Endodermal cell (in vitro differentiated cells): ENCODE measurements at places on chromosomes 6 and 20. TPM values are rescaled to one million over a fixed set of nuclear protein-coding genes. Genes with fewer than 3 reads are reported as not detected.

- H3K27ac ChIP-seq, result no peak overlapping the region
- H3K27me3 ChIP-seq, result peaks cover 38% of the 10 kb centered on the region
- H3K4me3 ChIP-seq, result no peak overlapping the region
- DNase-seq, result no peak
These were observed 168.9 kb downstream of the PHF3 start for GRCh38 chr6:63804381-63804956.

DNA sequence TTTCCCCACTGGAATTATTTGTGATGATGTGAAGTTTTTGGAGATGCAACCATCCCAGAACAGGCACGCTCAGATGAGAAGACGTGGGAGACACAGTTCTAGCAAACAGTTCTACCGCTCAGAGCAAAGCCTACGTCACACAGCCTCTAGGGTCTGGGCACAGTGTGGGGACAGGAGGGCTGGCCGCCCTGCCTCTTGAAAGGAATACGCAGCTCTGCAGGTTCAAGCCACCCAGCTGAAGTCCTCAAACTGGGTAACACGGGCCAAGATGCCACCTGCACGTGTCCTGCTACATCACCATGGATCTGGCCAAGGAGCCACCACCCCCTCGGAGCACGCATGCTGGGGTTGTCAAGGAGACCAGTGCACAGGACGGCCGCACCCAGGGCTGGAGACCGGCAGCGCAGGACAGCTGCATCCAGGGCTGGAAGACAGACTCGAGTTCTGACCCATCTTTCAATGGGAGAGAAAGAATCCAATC lies 75.0 kb downstream of the NOL4L start:
- H3K36me3 ChIP-seq, result no peaks in the 10 kb centered on the region
- H3K4me3 ChIP-seq, result no peak overlapping the region
- no peak overlapping the region for H3K27ac ChIP-seq
- DNase-seq, result peak; percentile 42
- H3K4me1 ChIP-seq, result peaks cover 6% of the 10 kb centered on the region

DNA sequence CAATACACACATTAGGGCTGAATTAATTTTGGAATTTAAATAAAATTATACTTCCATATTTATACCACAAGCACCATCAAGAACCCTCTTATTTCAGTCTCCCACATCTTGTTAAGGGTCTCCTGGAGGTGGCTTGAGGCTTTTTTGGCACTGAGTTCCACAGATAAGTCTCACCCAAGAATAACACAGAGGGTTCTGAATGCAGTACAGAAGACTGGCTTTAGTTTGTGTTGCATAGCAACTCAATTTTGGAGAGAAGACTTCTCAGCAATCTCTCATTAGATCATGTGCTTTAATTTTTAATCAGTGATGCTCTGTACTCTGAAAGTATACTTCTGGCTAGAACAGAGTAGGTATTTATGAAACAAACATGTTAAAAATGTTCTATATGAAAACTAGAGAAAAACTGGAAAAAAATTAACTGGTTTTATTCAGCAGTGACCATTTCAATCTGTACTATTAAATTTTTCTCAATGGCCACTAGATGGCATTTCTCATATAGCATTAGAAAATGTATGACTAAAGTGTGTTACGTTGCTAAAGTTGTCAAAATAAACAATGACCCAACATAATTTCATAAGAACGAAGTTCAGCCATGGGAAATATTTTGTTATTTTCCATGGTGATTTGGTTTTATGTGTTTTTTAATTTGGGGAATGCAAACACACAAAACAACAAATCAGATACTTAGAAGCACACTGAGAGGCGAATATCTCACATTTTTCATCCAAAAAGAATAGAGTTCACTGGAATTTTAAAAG lies 32.7 kb upstream of the MAP7 start:
- no peak overlapping the region for H3K27ac ChIP-seq
- H3K4me3 ChIP-seq, result no peak overlapping the region
- H3K27me3 ChIP-seq, result no peaks in the 10 kb centered on the region

GRCh38 chr20:61926796-61927192 lies 138.9 kb downstream of the TAF4 start:
- DNase-seq, result no peak
- no peak overlapping the region for H3K4me3 ChIP-seq
- H3K4me1 ChIP-seq, result no peaks in the 10 kb centered on the region
- H3K27me3 ChIP-seq, result no peaks in the 10 kb centered on the region
- H3K27ac ChIP-seq, result no peak overlapping the region
- no peaks in the 10 kb centered on the region for H3K36me3 ChIP-seq

- H3K4me3 ChIP-seq, result no peak overlapping the region
- no peak overlapping the region for H3K27ac ChIP-seq
- H3K4me1 ChIP-seq, result no peaks in the 10 kb centered on the region
- H3K27me3 ChIP-seq, result peaks cover 7% of the 10 kb centered on the region
- no peaks in the 10 kb centered on the region for H3K36me3 ChIP-seq
- DNase-seq, result no peak
These were observed 3.7 kb upstream of the RNASET2 start for GRCh38 chr6:166959911-166960608.

DNA sequence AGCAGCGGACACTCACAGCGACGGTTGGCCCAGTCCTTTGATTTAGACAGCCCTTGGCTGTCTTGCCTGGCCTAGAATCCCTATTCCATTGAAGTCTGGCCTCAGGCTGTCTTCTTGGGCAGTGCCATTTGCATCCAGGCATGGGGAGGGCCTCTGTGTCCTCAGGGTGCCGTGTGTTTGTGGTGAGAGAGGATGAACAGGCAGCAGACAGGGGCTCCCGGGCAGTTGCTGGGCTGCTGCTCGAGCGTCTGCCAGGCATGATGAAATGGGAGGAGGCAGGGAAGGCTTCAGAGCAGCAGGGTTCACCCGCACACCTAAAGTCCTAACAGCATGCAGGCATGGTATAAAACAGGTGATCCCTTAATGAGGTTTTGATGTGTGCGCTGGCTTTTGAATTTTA lies 126.9 kb downstream of the SOBP start:
- no peaks in the 10 kb centered on the region for H3K4me1 ChIP-seq
- no peaks in the 10 kb centered on the region for H3K36me3 ChIP-seq
- H3K4me3 ChIP-seq, result no peak overlapping the region

DNA sequence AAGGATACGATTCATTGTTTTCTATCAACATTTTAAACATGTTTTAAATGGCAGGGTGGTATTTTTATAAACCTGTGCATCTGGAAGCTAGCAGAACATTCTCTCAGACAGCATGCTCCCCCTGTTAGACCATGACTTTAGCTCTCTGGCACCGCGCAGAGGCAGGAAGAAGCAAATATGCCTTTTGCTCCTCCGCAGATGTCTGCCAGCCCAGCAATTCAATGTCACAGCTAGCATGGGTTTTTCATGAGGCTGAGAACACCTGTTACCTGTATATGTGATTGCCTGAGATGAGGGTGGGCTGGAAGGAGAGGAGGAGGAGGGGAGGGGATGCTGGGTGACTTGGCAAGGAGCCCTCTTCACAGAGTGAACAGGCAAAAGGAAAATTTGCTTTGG lies 6.7 kb downstream of the MTCH1 start:
- DNase-seq, result no peak
- H3K36me3 ChIP-seq, result peaks cover 86% of the 10 kb centered on the region
- H3K27me3 ChIP-seq, result no peaks in the 10 kb centered on the region
- peaks cover 3% of the 10 kb centered on the region for H3K4me1 ChIP-seq
- no peak overlapping the region for H3K27ac ChIP-seq

- H3K4me3 ChIP-seq, result no peak overlapping the region
- no peaks in the 10 kb centered on the region for H3K36me3 ChIP-seq
- no peaks in the 10 kb centered on the region for H3K4me1 ChIP-seq
- peak overlapping the region; percentile 75 for H3K27ac ChIP-seq
- DNase-seq, result no peak
- H3K27me3 ChIP-seq, result no peaks in the 10 kb centered on the region
These were observed 29.8 kb downstream of the ADGRG6 start for GRCh38 chr6:142331601-142332000.

GRCh38 chr20:8783734-8784133 lies 285.2 kb upstream of the PLCB4 start:
- H3K27ac ChIP-seq, result no peak overlapping the region
- H3K27me3 ChIP-seq, result no peaks in the 10 kb centered on the region
- DNase-seq, result no peak
- H3K36me3 ChIP-seq, result no peaks in the 10 kb centered on the region
- H3K4me1 ChIP-seq, result no peaks in the 10 kb centered on the region

DNA sequence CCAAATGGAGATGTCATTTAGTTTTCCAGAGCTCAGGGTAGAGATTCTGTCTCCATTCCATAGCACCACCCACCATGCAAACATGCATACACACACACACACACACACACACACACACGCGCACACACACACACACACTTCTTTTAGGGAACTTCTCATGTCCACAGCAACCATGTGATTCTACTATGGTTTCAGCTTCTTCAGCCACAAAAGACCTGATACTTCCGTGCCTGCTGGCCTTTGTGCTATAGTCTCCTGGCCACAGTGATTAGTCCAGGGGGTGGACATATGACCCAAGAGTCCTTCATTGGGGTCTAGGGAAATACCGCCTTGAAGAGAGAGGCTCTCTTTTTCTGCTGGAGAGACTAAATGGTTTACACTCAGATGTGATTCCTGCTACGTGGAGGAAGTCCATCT lies 53.5 kb downstream of the CARMIL1 start:
- H3K4me3 ChIP-seq, result no peak overlapping the region
- no peak for DNase-seq
- H3K4me1 ChIP-seq, result peaks cover 19% of the 10 kb centered on the region
- no peaks in the 10 kb centered on the region for H3K27me3 ChIP-seq

DNA sequence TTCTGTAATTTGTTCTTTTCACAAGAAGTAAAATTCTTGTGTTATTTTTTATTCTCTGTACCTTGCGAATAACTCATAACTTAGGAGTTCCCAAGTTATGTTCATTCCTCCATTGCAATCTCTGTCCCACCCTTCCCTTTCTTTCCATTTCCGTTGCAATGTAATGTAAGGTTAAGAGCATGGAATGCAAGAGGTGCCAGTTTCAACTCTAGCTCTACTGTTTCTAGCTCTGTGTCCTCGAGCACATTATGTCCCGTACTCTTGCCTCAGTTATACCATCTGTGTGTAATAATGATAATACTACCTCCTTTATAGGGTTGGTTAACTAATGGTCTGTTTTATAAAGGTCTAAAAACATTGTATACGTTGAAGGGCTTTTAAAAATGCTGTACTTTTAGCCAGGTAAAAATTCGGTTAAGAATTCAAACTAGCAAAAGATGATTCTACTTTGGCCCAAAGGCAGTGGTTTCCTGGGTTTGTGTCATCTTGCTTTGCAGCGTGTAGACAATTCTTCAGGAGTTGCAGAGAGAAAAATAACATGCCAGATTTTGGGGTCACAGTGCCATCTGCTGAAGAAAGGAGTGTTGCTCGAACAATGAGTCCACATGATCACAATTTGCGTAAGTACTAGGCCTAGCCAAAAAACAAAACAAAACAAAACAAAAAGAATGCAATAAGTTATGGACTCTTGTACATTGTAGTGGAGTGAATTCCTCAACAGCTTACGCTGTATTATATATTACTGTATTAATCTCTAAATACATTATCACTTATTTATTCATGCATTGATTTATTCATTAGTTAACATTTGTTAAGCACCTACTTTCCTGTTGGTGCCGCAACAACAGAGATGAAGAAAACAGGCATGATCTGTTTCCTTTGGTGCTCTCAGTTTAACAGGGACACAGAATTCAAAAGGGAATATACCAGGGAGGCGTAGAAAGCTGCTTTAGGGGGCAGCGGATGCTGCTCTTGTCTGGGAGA lies 10.0 kb upstream of the PFDN4 start:
- H3K4me1 ChIP-seq, result no peaks in the 10 kb centered on the region
- H3K4me3 ChIP-seq, result no peak overlapping the region
- no peak overlapping the region for H3K27ac ChIP-seq
- no peaks in the 10 kb centered on the region for H3K36me3 ChIP-seq
- peak; percentile 68 for DNase-seq
- no peaks in the 10 kb centered on the region for H3K27me3 ChIP-seq

DNA sequence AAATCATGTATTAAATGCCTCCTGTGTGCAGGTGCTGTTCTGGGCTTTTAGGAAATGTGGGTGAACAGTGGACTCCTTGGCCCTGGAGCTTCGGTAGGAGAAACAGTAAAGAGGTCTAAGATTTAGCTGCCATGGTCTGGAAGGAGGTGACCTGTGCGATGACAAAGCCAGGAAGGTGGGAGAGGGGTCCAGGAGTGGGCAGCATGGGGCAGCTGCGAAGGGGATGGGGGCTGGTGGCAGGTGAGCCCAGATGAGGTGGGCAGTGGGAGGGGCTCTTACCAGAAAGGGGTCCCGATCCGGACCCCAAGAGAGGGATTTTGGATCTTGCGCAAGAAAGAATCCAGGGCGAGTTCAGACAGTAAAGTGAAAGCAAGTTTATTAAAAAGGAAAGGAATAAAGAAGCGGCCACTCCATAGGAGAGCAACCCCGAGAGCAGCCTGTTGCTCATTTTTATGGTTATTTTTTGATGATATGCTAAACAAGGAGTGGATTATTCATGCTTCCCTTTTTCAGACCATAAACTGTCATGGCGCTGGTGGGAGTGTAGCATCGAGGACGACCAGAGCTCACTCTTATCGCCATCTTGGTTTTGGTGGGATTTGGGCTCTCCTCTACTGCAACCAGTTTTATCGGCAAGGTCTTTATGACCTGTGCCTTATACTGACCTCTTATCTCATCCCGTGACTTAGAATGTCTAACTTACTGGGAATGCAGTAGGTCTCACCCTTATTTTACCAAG lies 38.7 kb downstream of the PRR18 start:
- peaks cover 15% of the 10 kb centered on the region for H3K27me3 ChIP-seq
- H3K4me1 ChIP-seq, result no peaks in the 10 kb centered on the region
- H3K36me3 ChIP-seq, result no peaks in the 10 kb centered on the region
- no peak overlapping the region for H3K27ac ChIP-seq

DNA sequence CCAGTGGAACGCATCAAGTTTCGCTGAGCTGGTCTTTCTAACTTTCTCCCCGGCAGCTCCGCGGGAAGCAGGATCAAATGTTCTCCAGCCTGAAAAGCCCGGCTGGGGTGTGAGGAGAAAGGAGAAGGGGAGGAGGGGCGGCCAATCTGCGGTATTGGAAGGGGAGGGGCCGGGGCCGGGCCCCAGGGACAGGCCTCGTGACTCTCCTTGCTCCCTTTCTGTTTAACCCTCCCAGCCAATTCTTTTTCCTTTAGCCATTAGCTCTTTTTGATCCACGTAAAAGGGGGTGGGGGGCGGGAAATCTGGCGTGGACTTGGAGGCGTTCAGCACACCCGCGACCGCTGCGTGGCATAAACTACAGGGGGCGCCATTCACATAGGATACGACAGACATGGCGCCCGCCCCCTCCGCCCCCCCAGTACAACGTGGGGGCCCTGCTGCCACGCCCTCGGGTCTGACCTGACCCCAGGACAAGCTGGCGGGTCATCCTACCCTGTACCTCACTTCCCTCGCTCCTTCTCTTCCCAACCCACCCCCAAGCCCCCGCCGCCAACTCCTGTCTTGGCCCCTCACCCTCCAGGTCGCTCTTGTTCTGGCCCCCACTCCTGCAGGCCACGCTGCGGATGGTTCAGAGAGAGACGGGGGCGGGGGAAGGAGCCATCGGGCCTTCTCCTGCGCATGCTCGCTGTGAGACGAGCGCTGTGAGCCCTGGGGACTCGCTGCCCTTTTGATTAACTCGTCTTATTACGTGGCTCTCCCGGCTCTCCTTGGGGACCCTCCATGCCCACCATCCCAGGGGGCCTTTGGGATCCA lies 7.8 kb upstream of the MDGA1 start:
- H3K27ac ChIP-seq, result peak overlapping the region; percentile 83
- no peaks in the 10 kb centered on the region for H3K4me1 ChIP-seq
- peaks cover 70% of the 10 kb centered on the region for H3K27me3 ChIP-seq
- H3K4me3 ChIP-seq, result peak overlapping the region; percentile 77
- H3K36me3 ChIP-seq, result no peaks in the 10 kb centered on the region
- peak; percentile 96 for DNase-seq

Gene PPP1R14C
- 0.17 to 0.20 TPM in 2 of 3 replicates, not detected in the other for total RNA-seq

Gene TRIM10
- not detected in 2 replicates for total RNA-seq

Gene KCNK16
- not detected in 3 replicates for total RNA-seq

Gene TEAD3
- total RNA-seq, result 27.9 to 36.4 TPM (median 29.2 TPM) in 3 replicates

Gene TGM2
- 0.37 and 0.47 TPM in 2 replicates for total RNA-seq

Gene HLA-F
- 0.48 and 1.1 TPM in 2 replicates for total RNA-seq

Gene LEMD2
- 51.5 to 79.8 TPM (median 75.8 TPM) in 3 replicates for total RNA-seq
